HEK293T (cell line): ENCODE measurements at places on chromosomes 1 and 21.
A peak's percentile ranks its signal among the peaks of the same experiment; 100 is the strongest.

DNA sequence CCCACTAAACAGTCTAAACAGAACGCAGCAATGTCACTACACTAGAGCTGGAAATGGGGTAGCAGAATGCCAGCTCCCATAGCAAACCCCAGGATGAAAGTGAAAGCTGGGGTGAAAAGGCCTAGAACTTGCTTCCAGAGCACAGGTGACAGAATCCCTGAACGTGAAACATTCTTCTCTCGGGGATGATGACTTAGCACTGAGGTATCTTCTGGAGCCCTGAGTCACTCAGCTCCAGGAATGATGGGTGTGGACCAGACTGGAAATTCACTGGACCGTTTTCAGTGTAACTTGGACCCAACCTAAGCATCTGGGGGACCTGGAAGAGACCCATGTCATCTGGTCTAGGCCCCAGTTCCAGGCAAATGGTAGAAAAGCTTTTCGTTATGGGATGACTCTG lies 108.9 kb downstream of the CDC7 start:
- no peak for DNase-seq

- DNase-seq: no peak
These were observed 2.6 kb downstream of the PADI1 start for GRCh38 chr1:17207540-17207939.

GRCh38 chr1:240652549-240652948 lies 40.6 kb upstream of the GREM2 start:
- no peak for DNase-seq

DNA sequence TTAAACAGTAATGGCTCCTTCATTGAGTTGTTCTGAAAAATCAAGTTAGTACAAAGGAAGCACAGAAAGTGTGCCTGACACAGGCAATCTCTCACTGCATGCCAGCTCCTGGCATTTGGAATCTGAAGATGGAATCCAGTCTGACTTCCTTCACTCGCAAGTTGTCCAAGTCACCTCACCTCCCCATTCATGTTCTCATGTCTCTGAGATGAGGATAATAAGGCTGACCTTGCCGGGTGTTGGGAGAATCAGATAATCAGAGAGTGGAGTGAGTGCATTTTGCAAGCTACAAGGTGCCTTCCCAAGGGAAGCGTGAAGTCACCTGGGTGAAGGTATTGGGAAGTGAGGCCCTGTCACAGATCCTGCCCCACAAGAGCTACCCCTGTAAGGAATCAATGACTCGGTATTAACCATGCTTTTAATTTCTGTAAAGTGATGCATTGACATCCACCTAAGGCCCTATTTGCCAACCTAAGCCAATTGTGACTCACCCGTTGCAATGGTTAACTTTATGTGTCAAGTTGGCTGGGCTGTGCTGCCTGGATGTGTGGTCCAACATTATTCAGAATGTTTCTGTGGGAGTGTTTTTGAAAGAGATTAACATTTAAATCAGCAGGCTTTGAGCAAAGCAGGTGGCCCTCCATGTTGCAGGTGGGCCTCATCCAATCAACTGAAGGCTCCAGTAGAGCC lies 62.5 kb upstream of the TARBP1 start:
- DNase-seq: no peak

DNA sequence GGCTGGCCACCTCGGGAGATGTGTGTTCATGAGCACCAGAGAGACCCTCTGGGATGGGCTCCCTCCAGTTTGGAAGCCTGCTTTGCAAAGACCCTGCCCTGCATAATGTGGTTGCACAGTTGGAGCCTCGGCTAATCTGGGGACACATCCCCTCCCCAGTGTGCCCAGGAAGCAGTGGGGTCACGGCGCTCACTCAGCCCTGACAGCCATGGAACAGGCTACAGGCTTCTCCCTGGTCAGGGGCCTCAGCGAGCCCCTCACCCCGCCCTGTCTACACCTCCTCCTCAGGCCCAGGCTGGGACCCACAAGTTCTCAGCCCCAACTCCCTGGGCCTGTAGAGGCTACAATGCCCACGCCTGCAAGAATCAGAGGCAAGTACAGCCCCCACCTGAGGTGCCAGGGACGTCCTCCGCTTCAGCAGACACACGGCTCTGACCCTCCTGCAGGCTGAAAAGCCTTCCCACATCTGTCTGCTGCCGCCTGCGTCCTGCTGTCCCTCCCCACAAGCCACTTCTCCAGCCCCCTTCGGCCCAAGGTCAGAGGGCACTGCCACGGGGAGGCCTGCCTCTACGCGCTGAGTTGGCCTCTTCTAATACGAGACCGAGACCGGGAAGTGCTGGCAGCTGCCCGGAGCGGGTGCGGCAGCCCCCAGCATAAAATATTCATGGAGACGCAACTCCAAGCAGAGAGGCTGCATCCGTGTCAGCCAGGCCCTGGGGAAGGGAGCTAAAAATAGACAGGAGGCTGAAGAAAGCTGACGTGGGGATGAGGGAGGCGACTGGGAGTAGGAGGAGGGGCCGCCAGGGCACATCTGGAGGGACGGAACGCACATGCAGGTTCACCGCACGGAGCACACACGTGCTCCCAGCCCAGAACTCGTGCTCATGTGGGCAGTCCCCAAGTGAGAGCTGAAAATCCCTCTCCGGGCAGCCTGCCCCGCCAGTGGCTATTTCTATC lies 15.2 kb upstream of the GPR153 start:
- DNase-seq: no peak

- DNase-seq: no peak
These were observed 862.0 kb upstream of the NEGR1 start for GRCh38 chr1:73144311-73144710.

DNA sequence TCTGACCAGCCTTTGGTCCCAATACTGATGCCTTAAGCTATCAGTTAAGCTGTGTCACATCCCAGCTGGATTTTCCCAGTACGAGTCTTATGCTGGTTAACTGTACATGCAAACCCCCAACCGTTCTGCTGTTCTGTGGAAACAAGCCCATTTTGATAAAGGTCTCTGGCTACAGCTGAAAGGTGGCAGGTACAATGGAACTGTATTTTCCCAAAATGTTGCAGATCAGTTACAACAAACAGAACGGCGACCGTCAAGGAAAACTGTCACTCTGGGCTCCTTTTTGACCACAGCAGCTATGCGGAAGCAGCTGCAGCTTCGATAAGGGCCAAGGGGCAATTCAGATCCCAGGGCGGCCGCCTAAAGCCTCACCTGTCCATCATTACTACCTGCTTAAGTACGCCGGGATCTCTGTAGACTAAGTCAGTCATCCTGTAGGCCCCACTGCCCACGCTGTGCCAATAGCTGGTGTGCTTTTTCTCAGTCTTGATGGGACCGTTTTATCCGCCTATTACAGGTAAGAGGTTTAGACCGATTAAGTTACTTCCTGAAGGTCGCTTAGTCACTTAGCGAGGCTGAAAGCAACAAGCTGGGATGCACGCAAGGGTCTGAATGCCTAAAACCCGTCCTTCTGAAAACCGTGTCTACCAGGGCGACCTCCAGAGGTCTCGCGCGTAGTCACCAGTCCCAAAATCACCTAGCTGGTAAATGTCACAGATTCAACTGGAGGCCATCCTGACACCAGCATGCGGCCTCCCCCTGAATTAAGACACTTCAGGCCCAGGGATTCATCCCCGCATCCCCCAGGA lies 11.1 kb upstream of the RAB42 start:
- peak; percentile 68 for DNase-seq

DNA sequence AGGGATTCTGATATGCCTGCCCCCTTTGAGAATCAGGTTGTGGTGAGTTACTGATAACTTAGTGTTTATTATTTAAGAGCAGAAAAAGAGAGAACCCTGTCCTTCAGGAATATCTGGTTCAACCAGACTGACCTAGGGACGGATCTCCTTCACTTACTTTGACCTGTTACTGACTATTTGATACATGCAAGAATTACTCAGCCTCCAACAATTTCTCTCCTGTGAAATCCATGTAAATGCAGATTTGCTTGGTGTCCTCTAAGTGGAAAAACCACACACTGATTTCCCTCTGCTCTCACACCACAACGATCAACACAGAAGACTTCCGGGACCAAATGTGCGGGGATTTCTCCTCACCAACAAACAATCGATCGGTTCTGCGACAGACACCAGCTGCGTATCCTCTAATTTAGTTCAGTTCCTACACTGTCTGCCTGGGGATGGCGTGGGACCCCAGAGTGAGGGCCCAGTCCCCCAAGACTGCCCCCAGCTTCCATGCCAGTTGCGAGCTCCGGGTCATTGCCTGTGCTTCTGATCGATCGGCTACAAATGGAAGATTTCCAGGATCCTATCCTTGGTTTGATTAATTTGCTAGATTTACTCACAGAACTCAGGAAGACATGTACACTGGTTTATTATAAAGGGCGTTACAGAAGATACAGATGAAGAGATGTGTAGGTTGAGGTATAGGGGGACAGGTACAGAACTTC lies 51.7 kb downstream of the BACE2 start:
- no peak for DNase-seq

DNA sequence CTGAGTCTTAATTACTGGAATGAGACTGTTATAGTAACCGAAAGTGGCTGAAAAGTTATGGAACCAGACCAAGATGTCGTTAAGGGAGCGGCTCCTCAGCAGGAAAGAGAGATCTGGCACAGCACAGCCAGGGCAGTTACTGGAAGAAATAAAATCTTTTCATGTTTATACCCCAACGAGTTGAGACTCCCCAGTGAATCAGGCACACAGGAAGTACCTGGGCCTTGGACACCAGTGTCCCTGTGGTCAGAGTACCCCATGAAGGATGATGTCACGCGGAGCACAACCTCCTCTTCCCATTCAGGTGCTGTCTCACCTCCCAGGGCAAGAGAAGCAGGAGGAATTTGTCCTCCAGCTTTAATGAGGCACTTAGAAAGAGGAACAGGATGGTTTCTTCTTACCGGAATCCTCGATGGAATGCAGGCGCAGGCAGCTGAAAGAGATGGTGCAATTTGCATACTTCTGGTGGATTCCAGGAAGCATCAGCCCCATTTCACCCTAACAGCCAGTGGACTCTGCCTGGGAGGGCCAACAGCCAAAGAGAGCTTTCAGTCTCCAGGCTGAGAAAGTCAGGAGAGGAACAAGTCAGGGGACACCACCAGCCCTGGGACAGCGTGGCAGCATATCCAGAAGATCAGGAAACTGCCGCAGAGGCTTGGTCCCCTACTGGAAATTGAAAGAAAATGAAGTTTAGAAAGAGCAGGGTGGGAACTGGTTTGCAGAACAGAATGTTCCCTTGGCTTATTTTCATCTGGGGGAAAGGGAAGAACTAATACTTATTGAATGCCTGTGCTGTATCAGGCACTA lies 35.9 kb upstream of the CTTNBP2NL start:
- DNase-seq: no peak

DNA sequence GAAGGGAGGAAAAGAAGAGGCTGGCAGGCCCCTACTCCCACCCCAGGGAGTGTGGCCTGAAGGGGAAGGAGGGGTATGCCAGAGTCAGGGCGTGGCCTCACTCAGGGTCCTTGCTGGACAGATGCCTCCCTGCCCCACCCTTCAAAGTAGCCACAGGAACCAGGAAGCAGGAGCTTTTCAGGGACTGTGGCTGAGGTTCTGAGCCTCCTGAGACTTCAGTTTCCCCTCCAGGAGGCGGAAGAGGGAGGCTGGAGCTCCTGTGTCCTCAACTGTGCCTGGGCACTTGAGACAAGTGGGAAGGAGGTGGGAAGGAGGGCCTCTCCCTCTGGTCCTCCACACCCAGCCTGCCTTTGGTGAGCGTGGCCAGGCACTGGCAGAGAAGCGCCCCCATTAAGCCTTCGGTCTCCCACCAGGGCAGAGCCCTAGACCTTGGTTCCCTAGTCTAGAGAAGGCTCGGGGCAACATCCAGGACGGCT lies 5.3 kb downstream of the CELSR2 start:
- DNase-seq: no peak

DNA sequence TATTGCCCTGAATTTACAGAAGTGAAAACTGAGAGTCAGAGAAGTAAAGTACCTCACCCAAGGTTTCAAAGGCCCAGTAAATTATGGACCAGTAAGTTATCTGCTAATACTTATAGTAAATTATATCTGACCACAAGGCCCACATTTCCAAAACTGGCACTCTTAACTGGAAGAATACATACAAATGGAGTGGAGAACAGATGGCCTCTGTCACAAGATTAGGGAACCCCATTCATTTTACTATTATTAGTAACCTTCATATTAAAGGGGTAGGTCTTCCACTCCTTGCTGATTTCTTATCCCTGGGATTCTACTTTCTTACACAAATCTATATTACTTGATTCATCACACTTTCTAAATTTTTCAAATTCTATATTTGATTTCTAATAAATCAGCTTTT lies 588.8 kb downstream of the NEGR1 start:
- DNase-seq: no peak

- no peak for DNase-seq
These were observed 159.9 kb upstream of the AJAP1 start for GRCh38 chr1:4494558-4494957.

GRCh38 chr1:181319907-181320306 lies 163.4 kb upstream of the CACNA1E start:
- no peak for DNase-seq

DNA sequence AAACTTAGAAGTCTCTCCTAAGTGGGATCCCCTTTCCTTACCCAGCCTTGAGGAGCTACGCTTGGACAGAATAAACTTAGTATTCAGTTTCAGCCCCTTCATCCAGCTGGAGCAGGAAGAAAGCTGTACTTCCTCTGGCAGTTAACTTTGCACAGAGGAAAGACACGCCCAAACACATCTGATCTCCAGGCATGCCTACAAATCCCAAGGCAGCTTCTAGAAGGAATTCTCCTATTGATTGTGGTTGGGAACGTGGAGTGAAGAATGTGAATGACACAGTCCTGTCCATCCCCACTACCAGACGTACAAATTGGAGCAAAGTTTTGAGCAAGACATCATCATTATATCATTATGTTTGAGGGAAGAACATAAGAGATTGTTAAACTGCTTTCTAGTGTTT lies 6.6 kb upstream of the AK4 start:
- no peak for DNase-seq

DNA sequence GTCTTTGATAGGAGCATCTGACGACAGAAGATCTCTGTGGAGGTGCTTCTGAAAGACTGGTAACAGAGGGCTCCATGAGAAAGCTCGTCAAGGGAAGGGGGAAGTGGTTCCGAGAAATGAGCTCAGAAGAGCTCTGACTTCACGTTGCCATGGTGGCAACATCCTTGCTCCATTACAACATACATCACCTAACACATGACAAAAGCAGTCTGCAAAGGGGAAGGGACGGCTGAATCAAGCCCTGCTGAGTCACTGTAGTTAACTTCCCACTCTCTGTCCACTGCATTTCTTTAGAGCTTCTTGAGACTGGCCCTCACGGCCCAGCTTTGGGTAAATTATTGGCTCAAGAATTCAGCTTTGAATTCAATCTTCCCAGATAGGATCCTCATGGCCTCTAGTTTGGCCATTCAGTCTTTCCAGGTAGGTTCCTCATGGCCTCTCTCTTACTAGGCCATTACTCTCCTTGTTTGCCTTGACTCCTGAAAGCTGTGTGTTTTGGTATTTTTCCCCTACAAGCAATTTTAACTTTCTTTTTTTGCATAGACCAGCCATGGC lies 88.0 kb upstream of the ZNF648 start:
- no peak for DNase-seq

GRCh38 chr1:36735939-36736730 lies 253.4 kb upstream of the CSF3R start:
- no peak for DNase-seq
